ENCODE measurements at places on chromosomes 13 and 19. TPM values are rescaled to one million over a fixed set of nuclear protein-coding genes. Genes with fewer than 3 reads are reported as not detected.

PDX1 gene
- polyA plus RNA-seq, result not detected

DZIP1 gene
- 35.3 TPM for polyA plus RNA-seq

NKG7 gene
- polyA plus RNA-seq, result not detected

MISP gene
- 0.24 TPM for polyA plus RNA-seq

NOTCH3 gene
- polyA plus RNA-seq, result 0.21 TPM

ACP5 gene
- polyA plus RNA-seq, result not detected

TGFB1 gene
- not detected for polyA plus RNA-seq

All from neural cell (in vitro differentiated cells).